ENCODE measurements at places on chromosomes 6 and 20. TPM values are rescaled to one million over a fixed set of nuclear protein-coding genes. Genes with fewer than 3 reads are reported as not detected.

BEND6 gene
- total RNA-seq: 14.5 TPM

GGTLC1 gene
- not detected for total RNA-seq

DEFB132 gene
- not detected for total RNA-seq

HEBP2 gene
- total RNA-seq: 19.3 TPM

CASS4 gene
- not detected for total RNA-seq

MAFB gene
- total RNA-seq: 0.99 TPM

ERVFRD-1 gene
- total RNA-seq: not detected

POM121L2 gene
- total RNA-seq: not detected

ECT2L gene
- under 0.01 TPM for total RNA-seq

SLC17A2 gene
- total RNA-seq: not detected

GJA10 gene
- not detected for total RNA-seq

LPA gene
- total RNA-seq: not detected

FLRT3 gene
- total RNA-seq: 0.06 TPM

ALDH8A1 gene
- total RNA-seq: 0.92 TPM

PRKN gene
- total RNA-seq: 4.2 TPM

ZDHHC14 gene
- 2.4 TPM for total RNA-seq

RSPH9 gene
- total RNA-seq: 0.40 TPM

ATP6V1G2 gene
- 3.3 TPM for total RNA-seq

STK4 gene
- 27.2 TPM for total RNA-seq

MCHR2 gene
- total RNA-seq: not detected

OR2J3 gene
- total RNA-seq: not detected

HCK gene
- total RNA-seq: not detected

CALHM6 gene
- 0.31 TPM for total RNA-seq

GOPC gene
- total RNA-seq: 34.6 TPM

CDC40 gene
- 16.9 TPM for total RNA-seq

EEF1A2 gene
- 0.06 TPM for total RNA-seq

FUT9 gene
- not detected for total RNA-seq

TAF4 gene
- total RNA-seq: 3.1 TPM

DEF6 gene
- 0.19 TPM for total RNA-seq

SLC35D3 gene
- total RNA-seq: not detected

SOX18 gene
- total RNA-seq: 0.56 TPM

LTB gene
- not detected for total RNA-seq

HLA-DQA2 gene
- not detected for total RNA-seq

HDGFL1 gene
- total RNA-seq: not detected

TSBP1 gene
- total RNA-seq: not detected

DIDO1 gene
- 38.2 TPM for total RNA-seq

TMEM217 gene
- 1.8 TPM for total RNA-seq

TGIF2 gene
- 3.8 TPM for total RNA-seq

PANK2 gene
- total RNA-seq: 52.6 TPM

GATA5 gene
- 1.3 TPM for total RNA-seq

SRMS gene
- not detected for total RNA-seq

ATRN gene
- 48.4 TPM for total RNA-seq

ELOVL2 gene
- total RNA-seq: not detected

CCDC170 gene
- total RNA-seq: 2.0 TPM

IRAK1BP1 gene
- total RNA-seq: 4.5 TPM

NKAPL gene
- 1.9 TPM for total RNA-seq

SLC22A7 gene
- total RNA-seq: not detected

BFSP1 gene
- 2.9 TPM for total RNA-seq

BPIFB2 gene
- not detected for total RNA-seq

APCDD1L gene
- 2.4 TPM for total RNA-seq

CLPSL2 gene
- not detected for total RNA-seq

AGER gene
- total RNA-seq: 0.13 TPM
